Substantia nigra (tissue), 51 donors: ENCODE measurements at places on chromosomes 6 and 20.

DNA sequence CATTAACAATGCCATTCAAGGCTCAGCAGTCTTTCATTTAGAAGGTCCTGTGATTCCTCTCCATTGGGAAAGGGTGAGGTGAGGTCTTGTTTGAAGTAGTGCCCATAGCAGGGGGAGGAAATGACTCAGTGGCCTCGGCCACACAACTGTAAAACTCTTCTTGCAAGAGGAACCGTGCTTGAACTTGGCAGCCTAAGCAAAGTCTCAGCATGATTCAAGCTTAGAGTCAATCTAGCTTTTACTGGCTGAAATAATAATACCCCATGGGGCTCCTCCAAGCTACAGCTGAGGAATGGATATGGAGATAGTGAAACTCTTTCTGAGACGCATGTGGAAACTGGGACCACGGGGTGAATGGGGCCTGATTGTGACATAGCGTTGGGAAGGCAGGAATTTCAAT is 428.2 kb downstream of the BMP2 start:
- DNase-seq: no peak

GRCh38 chr6:155883334-155883731 is 427.7 kb upstream of the NOX3 start:
- no peak for DNase-seq

DNA sequence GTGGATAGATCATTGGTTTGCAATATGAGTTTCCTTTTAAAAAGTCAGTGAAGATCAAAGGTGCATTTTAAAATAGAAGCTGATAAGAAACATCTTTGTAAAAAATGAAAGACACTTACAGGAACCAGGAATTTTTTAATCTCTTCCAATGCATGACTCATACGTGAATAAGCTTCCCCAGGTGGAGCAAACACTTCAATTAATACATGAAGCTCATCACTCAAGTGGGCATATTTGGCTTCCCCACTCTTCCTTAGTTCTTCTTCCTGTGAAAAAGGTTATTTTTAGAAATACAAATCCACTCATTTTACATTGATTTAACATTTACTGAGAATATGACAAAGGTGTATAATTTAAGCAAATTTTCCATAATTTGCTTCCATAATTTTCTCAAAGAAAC is 308.1 kb downstream of the KHDRBS2 start:
- DNase-seq: no peak

DNA sequence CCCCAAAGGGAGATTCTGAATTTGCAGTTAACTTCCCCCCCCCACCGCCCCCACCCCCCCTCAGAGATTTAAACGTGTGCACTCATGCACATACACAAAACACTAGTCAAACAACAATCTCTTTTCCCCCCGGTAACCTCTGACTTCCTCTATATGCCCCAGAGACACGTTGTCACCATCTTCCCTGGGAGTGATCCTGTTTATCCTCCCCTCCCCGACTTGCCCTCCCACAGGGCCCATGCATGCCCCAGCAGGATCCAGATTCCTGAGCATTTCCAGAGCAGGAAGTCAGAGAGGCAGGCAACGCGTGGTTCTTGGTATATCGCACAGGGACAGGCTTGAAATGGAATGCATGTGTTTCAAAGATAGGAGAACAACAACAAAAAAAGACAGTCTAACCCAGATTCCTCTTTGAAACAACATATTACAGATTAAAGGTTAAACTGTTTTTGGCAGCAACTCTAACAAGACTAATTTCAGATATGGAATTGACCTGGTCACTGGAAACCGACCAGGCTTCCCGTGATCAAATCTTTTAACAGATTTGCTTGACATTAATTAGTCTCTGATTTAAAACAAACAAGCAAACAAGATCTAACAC is 1.3 kb downstream of the BLCAP start:
- no peak for DNase-seq

DNA sequence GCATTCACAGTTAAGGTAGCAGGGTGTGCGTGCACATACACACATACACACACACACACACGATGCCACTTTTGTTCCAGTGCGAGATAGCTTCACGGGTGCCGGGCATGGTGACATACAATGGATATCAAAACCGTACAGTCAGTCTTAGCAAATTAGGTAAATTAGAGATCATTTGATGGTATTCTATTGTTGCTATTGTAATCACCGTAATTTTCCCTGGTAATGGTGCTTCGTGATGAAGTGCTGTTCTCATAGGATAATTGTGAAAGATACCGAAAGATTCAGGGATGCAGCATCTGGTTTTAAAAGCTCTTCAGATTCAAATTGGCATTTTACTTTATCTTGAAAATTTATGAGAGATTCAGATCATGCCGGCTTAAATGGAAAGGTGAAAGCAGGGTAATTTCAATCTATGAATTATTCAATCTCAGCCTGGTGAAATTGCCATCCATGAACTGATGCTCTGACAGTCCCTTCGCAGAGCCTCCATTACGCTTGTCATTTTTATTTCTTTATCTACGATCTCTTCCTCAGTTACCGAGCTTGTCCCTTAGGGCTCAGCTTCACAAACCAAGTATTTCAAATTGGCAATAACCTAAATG is 71.3 kb upstream of the SOX4 start:
- DNase-seq: no peak

DNA sequence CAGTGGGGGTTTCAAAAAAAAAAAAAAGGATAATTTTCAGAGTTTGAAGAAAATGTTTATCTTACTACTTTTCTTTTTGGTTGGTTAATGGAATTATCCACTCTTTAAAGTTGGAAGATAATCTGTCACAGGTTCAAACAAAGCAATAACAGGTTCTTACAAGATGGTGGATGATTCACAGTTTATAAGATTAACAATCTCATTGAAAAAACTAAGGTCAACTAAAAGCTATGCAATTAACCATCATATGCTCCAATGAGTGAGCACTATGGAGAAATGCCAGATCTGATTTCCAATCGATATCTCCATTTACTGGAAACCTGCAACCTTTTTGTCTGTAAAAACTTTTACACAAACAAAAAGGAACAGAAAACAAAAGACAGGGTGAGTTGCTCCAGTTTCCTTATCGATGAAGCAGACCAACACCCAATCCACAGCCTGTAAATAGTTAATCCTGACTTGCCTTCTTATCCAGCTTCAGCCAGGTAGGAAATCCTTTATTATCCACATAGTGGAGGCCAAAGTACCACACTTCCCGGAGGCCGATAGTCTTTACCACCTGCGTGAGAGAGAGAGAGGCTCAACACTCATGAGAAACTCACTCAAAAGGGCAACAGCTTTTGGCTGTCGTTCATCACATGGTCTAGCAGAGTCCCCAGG is 32.4 kb downstream of the EZR start:
- DNase-seq: no peak

DNA sequence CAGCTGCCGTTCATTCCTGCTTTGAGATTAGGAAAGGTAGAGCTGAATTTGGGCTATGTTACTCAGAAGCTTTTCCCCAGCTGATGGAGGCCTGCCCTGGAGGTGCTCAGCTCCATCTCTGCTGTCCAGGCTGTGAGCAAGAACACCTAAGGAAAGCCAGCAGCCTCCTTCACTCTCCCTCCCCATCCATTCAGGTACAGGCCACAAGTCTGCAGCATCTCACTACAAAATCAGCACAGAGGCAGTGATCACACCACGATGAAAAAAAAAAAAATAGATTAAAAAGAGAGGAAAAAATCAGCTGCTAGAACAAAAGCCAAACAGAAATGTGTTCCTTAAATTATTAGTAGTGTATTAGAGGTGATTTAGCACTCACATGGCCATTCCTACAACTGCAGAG is 515.0 kb downstream of the CDH26 start:
- no peak for DNase-seq

DNA sequence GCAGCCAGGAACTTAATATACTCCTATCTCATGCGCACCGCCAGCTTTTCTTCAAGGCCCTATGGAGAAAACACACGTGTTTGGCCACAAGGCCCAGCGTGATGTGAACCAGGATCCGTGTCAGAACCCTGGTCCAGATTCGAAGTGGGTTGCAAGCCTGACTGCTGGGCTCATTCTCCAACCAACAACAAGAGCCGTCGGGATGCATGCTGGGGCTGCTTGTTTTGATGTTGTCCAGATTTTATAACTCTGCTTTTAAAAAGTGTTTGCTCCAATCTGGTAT is 463 bp upstream of the SLC22A2 start:
- DNase-seq: no peak

DNA sequence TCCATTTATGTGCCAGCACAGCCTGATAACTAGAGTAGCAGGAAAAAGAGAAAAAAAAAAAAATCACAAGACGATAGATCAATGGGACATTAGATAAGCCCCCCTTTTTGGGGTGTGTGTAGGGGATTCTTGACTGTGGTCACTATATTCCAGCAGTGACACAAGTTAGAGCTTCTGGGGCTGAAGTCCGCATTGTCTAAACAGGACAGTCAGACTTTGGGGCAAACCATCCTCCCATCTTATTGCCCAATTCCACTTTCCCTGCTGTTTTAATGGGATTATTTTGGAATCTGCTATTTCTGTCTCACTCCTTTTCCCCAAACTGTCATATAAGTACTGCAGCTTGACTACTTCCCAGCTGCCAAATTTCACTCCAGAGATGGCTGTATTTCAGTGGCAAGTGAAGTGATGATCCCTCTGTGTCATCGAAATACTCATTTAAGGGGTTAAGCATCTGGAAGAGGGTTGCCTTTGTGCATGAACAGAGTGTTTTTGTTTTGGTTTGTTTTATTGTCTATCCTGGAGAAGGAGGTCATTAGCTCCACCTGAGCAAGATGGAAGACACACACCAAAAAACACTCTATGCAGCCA is 182.5 kb downstream of the ATXN1 start:
- no peak for DNase-seq

DNA sequence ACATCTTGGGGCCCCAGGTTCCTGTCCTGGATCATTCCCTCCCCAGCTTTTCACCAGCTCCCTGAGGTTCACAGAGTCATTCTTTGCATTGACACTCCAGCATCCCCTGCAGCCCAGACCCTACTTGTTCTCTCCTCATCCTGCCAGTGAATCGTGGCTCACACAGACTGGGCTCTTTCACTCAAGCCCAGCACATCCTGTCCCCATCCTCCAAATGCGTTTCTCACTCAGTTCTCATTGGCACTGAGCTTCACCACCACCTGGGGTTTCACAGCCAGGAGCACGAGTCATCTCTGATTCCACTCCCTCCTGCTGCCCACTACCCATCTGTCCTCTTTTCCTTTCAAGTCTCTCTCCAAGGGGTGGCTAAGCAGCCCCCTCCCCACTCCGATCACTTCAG is 85.4 kb upstream of the NNAT start:
- no peak for DNase-seq

GRCh38 chr20:33702861-33703260 is 16.7 kb upstream of the E2F1 start:
- DNase-seq: no peak

DNA sequence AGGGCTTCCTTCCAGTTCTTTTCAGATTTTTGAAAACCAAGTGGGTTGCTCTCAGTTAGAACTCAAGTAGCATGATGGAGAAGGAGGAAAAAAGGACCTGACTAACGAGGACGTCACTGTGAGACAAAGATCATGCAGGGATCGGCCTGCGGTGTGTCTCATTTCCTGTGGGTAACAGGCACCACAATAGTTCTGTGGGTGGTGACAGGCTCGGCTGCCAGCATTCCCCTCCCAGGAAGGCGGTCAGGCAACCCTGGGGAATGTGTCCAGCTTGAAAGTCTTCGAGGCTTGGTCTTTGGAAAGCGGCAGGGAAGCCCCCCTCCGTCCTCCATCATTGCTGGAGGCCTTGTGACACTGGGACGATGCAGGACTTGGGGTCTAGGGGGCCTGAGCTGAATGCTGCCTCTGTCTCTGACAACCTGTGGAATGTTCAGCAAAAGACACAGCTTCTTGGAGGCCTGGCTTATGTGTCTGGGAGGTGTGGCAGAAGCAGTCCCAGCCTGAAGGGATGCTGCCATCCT is 121.0 kb downstream of the BCAS1 start:
- no peak for DNase-seq

DNA sequence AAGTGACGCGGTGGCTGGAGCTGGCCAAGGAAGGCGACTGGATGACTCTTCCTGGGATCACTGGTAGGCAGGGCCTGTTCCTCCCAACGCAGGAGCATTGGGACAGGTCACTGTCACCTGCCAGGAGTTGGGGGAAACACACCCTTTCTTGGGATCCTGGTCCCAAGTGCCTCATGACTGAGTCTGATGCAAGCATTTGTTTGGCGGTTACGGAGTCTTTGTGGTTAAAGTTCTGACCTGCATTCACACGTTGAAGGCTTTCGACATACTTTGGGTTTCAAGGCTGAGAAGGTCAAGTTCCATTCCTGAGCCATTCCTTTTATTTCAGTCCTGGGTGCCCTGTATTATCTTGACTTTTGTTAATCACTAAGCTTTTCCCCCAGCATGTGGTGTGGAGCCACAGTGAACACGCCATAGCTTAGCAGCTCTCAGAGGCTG is 6.0 kb downstream of the PNLDC1 start:
- no peak for DNase-seq

DNA sequence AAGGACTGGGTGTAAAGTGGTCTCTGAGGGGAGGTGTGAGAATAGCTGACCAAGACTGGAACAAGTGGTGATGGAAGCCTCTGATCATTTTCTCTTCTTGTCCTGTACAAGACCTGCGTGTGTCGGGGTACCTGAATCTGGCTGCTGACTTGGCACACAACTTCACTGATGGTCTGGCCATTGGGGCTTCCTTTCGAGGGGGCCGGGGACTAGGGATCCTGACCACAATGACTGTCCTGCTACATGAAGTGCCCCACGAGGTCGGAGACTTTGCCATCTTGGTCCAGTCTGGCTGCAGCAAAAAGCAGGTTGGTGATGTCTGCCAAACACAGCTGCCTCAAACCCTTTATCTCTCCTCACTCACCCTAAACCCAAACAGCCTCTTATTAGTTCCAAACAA is 1.7 kb upstream of the HSD17B8 start:
- no peak for DNase-seq
